ENCODE measurements at places on chromosomes 6 and 20.

GRCh38 chr6:133376743-133377142, 135.6 kb downstream of the EYA4 start:
- DNase-seq, result no peak

DNA sequence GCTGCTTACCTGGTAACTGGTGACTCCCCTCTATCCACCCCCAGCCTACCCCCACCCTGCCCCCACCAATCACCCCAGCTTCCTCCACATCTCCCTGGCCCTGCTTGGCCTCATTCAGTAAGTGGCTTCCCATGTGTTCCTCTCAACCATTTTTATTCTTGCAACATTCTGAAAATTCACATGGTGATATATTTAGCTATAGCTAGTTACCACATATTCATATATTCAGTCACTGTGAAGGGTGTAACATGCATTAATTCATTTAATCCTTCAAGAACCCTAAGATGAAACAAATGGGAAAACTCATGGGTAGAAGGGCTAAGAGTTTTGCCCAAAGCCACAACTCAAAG, 95.4 kb upstream of the CEP85L start:
- no peak for DNase-seq

DNA sequence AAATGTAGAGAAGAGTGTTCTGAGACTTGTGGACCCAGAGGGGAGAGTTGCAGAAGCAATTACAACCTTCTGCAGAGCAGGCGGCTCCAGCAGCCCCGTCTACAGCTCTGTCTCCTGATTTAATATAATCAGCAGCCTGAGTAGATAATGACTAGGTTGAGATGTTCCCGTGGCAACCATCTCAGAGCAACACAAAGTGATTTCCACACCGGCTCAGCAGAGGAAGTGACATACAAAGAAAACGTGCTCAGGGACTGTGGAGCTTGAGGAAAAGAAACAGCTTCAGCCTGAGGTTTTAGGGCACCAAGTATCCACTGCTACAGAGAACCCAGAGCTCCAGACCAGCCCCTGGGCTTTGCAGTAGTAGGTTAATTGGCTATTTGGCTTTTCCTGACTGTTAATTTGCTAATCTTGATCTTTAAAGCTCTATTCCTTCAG, 136.4 kb downstream of the MTFR2 start:
- DNase-seq, result peak; percentile 73

DNA sequence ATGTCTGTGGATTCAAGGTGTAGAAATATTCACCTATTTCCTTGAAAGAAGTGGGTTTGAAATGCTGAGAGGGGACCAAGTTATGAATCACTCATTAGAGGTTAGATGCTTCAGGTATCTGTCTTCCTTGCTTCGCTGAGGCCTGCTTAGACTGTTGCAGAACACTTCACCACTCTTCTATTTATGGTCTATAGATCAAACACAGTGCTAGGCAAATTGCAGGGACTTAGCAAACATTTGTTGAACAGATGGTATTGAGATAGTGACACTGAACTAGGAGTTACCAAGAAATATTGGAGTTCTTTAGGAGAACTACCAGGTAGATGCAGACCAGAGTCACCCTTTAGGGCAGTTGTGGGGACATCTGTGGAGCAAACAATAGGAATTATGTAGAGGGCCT, 123.8 kb downstream of the RFPL4B start:
- peak; percentile 4 for DNase-seq

DNA sequence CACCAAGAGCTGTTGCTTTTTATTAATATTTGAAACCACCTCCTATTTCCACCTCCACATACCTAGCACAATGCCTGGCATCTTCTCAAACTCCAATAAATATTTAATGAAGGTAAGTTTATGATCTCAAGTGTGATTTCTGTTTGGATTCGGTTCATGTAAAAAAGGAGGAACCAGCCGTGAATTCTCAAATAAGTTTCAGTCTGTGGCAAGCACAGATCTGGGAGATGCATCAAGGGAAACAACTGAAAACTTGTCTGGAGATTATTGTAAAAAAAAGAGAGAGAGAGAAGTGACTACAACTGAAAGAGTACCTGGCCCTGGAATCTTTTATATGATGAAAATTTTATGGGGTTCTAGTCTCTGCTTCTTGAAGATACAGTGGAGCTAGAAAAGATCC, 52.8 kb upstream of the PNRC1 start:
- peak; percentile 20 for DNase-seq

DNA sequence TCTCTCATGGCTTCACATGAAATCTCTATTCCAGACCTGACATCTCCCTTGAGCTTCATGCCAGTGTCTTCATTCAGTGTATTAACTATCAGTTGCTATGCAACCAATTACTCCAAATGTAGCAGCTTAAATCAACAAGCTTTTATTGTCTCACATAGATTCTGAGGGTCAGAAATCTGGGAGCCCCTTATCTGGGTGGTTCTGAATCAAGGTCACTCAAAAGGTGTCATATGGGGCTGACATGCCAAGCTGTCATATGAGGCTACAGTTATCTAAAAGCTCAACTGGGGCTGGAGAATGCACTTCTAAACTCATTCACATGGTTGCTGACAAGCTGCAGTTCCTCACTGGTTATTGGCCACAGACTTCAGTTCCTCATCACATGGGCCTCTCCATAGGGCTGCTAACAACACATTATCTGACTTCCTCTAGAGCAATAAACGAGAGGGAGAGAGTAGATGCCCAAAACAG, 7.3 kb upstream of the CGA start:
- peak; percentile 8 for DNase-seq

DNA sequence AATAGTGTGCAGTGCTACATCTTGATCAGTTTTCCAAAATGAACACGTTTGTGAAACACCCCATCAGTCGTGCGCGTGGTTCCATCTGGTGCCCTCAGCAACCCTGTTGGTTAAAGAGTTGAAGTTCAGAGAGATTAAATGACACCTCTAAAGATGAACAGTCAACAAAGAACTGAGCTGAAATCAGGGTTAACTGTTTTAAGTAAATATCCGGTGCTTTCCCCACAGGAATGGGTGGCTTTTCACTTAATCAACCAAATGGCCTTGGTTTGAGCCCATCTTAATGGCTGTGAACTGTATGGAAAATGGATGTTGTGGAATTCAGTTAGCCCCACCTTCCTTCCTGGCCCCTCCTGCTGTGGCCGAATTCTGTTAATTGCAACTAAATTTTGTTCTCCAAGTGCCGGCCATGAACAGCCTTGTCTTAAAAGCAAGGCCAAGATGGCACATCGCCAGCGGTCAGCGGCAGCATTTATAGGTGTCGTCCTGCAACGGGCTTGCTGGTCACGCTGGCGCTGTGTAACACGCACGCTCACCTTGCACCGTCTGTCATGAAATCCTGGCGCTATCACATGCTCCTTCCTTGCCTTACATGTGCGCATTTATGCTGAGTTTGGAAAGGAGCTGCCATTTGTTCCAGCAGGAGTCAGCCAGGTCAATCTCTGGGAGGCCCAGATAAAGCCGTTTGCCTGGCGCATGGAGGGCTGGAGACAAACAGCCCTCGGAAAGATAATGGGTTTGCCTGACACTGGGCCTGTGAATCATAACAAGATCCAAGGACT, 164.5 kb downstream of the ERMARD start:
- no peak for DNase-seq

- no peak for DNase-seq
Observed at GRCh38 chr20:53221731-53222130, 249.6 kb downstream of the TSHZ2 start.

GRCh38 chr6:35228481-35228880, 14.7 kb downstream of the SCUBE3 start:
- DNase-seq, result no peak

Measured in small intestine (tissue), 16 donors.